ENCODE measurements at places on chromosomes 4 and X.

GRCh38 chr4:150970685-150971151 is 44.4 kb downstream of the LRBA start:
- no peak for DNase-seq

- DNase-seq = no peak
These were observed 28.0 kb downstream of the ING2 start for GRCh38 chr4:183532821-183533220.

DNA sequence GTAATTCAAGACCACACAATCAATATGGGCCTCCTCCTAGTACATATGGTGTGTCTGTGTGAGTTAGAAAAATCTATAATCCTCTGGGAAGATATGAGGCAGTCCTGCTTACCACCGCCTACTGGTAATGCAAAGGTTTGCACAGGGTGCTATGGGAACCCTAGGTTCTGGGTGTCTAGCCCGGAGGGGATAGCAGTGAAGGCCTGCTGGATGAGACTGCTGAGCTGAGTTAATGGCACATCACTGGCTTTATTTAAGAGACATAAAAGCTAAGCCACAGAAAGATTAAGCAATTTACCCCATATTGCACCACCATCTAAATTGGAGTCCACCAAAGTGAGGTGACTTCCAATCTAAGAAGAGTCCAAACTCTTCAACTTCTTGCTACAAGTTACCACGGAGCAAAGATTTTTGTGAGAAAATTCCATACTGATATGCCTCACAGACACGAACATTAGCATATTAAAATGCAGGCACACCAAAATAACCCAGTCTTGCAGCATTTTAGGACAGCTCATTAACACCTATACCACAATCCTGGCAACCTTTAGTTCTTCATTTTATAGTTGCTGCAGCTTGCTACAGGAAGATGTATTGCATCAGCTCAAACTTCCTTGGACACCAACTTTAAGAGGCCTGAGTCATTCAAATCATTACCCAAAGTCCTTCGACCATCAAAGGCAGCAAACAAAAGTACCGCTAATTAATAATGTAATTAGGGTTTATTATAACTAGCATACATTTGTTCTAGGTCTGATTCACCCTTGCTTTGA is 13.7 kb downstream of the DGKK start:
- no peak for DNase-seq

GRCh38 chr4:112938461-112939058 is 110.9 kb upstream of the ANK2 start:
- no peak for DNase-seq

DNA sequence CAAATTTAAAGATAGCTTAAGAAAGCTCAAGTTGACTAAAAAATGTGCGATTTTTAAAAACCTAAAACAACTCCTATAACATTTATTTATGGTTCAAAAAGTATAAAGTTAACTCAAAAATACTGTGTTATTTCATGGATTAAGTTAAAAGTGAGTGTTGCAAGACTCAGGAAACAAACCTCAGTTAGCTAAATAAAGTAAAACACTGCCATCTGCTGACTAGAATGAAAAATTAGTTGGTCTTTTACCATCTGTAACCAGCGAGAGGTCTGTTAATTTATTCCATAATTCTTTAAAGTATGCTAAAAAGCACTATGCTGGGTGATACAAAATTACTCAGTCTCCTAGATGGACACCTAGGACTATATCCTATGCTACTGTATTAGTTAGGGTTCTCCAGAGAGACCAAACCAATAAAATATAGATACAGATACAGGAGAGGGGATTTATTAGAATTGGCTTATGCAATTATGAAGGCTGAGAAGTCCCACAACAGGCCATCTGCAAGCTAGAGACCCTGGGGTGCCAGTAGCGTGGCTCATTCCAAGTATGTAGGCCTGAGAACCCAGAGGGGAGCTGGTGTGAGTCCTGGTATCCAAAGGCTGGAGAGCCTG is 4.9 kb upstream of the WDFY3 start:
- no peak for DNase-seq
